ENCODE measurements at places on chromosomes 4 and X. TPM values are rescaled to one million over a fixed set of nuclear protein-coding genes. Genes with fewer than 3 reads are reported as not detected.

CYLC1 gene
- not detected for total RNA-seq

DRP2 gene
- total RNA-seq = 0.18 TPM

RNF212 gene
- 2.8 TPM for total RNA-seq

MSN gene
- 294 TPM for total RNA-seq

L1CAM gene
- total RNA-seq = 20.2 TPM

GAGE12C gene
- not detected for total RNA-seq

ARHGAP10 gene
- total RNA-seq = 15.3 TPM

CXCR3 gene
- 0.07 TPM for total RNA-seq

ATOH1 gene
- not detected for total RNA-seq

CT45A5 gene
- total RNA-seq = 0.08 TPM

HHIP gene
- total RNA-seq = 0.76 TPM

FDCSP gene
- not detected for total RNA-seq

F8A2 gene
- total RNA-seq = not detected

CXorf51A gene
- not detected for total RNA-seq

GAGE12H gene
- total RNA-seq = not detected

CDS1 gene
- 0.54 TPM for total RNA-seq

ITGB1BP2 gene
- total RNA-seq = 0.44 TPM

PPP4R3C gene
- not detected for total RNA-seq

SLC25A53 gene
- total RNA-seq = 4.2 TPM

EPGN gene
- total RNA-seq = not detected

DUX4 gene
- total RNA-seq = not detected

DCAF4L1 gene
- total RNA-seq = 0.09 TPM

ASMT gene
- 0.38 TPM for total RNA-seq

TCP11X1 gene
- not detected for total RNA-seq

KLHL13 gene
- 0.26 TPM for total RNA-seq

SLC49A3 gene
- 0.21 TPM for total RNA-seq

UNC5C gene
- not detected for total RNA-seq

ELMOD2 gene
- 9.7 TPM for total RNA-seq

All from A549 treated with AZD2906 at 1 μM for 4 hours (cell line).